ENCODE measurements at places on chromosomes 7 and 10.

DNA sequence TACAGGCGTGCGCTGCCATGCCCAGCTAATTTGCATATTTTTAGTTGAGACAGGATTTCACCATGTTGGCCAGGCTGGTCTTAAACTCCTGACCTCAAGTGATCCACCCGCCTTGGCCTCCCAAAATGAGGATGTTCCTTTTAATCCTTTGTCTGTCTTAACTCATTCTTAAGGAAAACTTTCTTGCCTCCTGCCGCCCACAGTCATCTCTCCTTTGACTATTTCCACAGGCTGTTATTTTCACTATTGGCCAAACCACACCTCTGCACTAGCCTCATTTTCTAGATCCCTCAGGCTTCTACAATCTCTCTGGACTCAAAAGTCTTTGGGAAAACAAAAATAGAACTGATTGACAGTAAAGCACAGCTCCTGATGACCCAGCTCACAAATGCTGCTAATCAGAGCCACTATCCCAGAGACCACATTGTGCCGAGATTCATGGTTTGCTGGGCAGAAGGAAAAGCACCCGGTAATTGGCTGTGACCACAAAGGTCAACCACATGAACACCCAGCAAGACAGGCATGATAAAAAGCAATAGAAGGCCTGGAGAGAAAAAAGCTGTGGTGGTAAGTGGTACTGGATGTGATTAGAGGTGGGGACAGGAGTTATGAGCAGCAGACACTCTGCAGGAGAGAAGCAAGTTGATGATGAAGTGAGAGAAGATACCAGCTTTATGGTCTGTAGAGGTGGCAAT lies 44.1 kb upstream of the ZNRF2 start:
- DNase-seq, result no peak

GRCh38 chr10:62540389-62540788 lies 166.2 kb downstream of the ZNF365 start:
- DNase-seq, result no peak

DNA sequence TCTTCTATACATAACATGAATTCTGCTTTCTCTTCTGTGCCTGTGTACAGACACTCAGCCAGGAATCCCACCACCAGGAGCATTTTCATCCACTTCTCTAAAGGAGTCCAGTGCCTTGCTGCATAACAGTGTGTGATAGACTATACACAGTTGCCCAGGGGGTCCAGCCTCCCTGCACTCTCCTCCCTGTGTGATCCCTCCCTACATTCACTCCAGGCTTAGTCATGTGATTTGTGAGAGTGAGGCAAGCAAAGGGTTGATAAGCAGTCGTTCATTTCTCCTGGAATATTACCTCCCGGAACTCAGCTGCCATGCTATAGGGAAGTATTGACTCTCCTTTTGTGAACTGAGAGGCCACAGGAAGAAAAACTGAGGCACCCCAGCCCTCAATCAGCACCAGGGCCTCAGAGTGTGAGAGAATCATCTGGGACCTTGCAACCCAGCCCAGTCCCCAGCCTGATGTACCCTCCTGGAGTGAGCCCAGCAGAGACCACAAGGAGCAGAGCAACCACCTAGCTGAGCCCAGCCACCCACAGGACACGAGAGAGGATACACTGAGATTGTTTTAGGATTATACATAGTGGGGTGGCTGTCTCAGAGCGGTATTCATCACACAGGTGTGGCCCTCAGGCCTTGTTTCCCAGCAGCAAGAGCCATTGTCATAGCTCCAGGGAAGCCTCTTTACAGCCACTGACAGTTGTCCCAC lies 45.0 kb upstream of the EEPD1 start:
- DNase-seq, result no peak

GRCh38 chr7:45625067-45625466 lies 50.9 kb downstream of the ADCY1 start:
- DNase-seq, result no peak

GRCh38 chr10:13890233-13891127 lies 303.7 kb downstream of the PRPF18 start:
- no peak for DNase-seq

DNA sequence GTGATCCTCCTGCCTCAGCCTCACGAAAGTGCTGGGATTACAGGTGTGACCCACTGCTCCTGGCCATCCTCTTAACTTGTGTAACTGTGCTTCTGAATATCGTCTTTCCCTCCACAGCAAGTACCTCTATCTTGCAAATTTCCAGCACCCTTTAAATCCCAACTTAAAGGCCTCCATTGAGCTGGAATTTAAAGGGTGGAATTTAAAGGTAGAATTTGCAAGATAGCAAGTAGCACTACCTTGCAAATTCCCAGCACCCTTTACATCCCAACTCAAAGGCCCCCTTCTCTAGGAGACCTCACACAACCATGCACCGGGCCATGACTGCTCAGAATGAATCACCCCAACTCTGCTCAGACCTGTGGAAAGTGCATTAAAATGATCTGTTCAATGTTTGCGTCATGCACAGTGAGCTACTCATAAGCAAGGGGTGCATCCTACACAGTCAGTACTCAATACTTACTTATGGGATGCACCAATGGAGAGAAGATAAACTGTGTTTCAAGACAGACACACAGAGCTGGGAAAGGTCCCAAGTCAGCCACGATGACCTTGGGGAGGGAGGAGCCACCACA lies 17.8 kb upstream of the SDK1 start:
- DNase-seq, result no peak

GRCh38 chr10:129194181-129194870 lies 272.7 kb upstream of the MGMT start:
- DNase-seq, result no peak

GRCh38 chr7:91085175-91085574 lies 179.1 kb upstream of the FZD1 start:
- no peak for DNase-seq

GRCh38 chr7:42025635-42026375 lies 211.2 kb downstream of the GLI3 start:
- no peak for DNase-seq

- peak; percentile 15 for DNase-seq
Observed at GRCh38 chr10:101272229-101272868, 43.1 kb upstream of the LBX1 start.

- no peak for DNase-seq
Observed at GRCh38 chr10:53977267-53977666, 823.8 kb downstream of the PCDH15 start.

GRCh38 chr7:30391806-30392205 lies 86.8 kb downstream of the NOD1 start:
- DNase-seq, result no peak

- DNase-seq, result no peak
Observed at GRCh38 chr10:3033925-3034324, 33.4 kb upstream of the PFKP start.

DNA sequence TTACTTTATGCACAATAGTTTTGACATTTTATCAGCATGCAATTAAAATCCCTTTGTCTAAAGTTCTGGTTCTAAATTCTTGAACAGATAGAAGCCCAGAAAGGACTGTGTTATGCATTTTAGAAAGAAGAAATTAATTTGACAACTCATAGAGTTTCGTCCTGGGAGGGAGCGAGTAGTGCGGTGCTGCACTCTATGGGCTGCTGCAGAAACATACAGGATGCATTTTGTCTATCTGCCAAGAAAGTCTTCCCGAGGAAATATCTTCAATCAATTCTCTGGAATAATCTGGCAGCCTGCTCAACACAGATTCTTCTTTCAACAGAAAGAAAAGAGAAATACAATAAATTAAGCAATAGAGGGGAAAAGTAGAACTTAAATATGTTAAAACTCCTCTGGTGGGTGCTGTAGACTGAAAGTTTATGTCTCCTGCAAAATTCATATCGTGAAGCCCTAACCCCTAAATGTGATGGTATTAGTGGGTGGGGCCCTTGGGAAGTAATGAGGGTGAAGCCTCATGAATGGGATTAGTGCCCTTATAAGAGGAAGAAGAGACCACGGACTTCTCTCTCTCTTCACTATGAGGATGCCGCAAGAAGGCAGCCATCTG lies 39.0 kb upstream of the IFRD1 start:
- no peak for DNase-seq

GRCh38 chr10:58618158-58618676 lies 105.5 kb downstream of the BICC1 start:
- DNase-seq, result no peak

GRCh38 chr10:97822261-97822687 lies 27.4 kb upstream of the GOLGA7B start:
- DNase-seq, result no peak

DNA sequence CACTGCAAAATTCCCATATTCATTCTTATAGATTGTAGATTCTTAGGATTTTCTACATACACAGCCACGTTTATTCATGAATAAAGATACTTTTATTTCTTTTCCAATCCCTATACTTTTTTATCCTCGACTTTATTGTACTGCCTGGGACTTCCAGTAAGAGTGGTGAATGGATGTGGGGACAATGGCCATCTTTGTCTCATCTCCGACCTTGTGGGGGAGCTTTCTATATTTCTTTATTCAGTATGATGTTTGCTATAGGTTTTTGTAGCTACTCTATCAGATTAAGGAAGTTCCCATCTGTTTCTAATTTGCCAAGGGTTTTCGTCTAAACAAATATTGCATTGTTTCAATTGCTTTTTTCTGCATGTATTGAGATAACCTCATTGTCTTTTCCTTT lies 184.3 kb downstream of the FOXP2 start:
- DNase-seq, result no peak

DNA sequence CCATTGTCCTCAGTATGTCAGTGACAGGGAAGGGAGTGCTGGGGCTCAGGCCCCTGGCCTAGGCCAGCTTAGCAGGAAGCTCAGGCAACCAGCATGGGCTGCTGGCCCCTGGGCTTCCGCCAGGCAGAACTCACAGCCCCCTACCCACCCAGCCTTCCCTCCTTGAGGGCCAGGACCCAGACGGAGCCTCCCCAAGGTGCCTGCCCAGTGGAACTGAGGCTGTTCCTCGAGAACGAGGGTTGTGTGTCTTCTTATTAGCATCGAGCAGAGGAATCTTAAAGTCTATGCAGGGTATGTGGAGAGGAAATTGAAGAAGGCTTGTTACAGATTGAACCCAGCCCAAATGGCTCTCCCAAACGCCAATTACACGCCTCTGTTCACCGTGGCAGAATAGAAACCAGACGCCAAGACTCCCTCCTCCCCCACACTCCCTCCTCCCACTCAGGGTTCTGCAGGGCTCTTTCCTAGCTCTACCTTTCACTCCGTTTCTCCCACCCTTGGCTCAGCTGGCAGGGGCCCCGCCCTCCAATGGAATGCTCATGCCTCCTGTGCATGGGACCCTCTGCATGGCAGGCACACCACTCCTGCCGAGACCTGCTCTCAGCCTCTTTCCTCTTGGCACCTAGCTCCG lies 134.4 kb downstream of the ZMIZ1 start:
- no peak for DNase-seq

DNA sequence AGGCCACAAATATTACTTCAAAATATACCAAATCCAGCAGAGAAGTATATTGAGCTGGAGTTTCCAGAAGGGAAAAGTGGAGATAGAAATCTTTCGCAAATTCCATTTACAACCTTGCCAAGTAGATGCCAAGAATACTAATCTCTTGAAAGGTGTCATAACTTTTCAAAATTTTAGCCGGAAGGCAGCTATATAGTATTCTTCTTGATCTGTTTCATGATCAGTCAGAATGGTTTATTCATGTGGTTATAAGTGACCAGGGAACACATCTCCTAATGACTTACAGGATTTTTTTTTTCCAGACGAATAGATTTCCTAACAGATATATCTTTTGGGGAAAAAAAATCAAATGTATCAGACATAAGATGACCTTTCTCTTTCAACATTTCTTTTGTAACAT lies 270.7 kb downstream of the TSPAN12 start:
- DNase-seq, result no peak

DNA sequence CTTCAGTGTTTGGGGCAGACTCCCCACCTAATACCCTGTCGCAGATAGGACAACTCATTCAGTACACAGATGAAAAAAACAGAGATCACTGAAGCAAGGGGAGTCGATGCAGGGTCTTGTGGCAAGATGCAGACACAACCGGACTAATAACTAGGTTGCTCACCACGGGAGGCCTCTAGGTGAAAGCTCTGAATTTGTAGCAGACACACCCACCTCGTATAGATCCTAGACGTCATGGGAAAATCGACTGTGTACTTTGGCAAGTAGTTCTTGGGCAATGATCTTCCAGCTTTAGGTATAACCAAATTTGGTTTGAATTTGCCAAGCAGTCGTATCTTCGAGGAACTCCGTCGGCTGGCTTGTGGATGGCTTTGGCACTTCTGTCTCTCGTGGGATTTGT lies 88.1 kb downstream of the TCF7L2 start:
- no peak for DNase-seq

- DNase-seq, result no peak
Observed at GRCh38 chr10:44977287-44978212, 1.1 kb downstream of the DEPP1 start.

DNA sequence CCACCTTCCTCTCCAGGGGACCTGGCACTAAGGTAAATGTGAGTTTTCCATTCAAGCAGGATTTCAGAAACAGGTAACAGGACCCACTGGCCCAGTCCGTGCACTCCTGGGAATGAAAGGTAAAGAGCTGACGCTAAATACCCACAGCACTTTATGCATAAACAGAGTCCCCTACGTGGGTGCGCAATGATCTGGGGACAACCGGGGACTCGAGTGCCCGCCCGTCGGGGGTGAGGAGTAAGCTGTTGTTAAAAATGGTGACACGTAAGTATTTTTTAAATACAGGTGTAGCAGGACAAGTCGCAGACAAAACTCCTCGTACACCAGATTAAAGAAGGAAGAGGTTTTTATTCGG lies 47.2 kb upstream of the PPP2R2D start:
- DNase-seq, result no peak

DNA sequence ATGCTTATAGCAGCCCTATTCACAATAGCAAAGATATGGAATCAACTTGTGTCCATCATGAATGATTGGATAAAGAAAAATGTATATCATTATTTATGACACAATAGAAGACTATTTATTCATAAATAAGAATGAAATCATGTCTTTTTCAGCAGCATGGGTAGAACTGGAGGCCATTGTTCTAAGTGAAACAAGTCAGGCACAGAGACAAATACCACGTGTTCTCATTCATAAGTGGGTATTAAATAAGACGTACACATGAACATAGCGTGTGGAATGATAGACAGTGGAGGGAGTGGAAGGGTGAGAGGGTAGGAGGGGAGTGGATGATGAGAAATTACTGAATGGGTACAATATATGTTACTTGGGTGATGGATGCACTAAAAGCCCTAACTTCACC lies 762.4 kb downstream of the REEP3 start:
- DNase-seq, result no peak

- DNase-seq, result no peak
Observed at GRCh38 chr7:127417346-127417745, 24.8 kb upstream of the ZNF800 start.

GRCh38 chr7:28686418-28686800 lies 271.7 kb downstream of the TRIL start:
- DNase-seq, result no peak

GRCh38 chr7:31133497-31133896 lies 81.4 kb downstream of the ADCYAP1R1 start:
- DNase-seq, result no peak

DNA sequence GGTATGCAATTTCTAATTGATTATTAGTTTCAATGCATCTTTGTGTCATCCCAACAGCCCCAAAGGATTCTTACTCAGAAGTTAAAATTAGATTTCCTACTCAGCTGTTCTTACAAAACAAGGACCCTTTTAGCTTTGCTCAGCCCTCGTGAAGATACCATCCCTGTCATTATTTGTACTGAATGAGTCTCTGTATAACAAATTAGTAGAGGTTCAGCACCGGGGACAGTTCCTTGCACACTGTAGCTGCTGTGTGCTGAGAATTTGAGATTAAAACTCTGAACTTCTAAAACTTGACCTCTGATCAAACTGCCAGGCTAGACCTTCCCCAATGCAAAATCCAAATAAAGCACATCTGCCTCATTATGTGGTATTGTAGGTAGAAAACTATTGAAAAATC lies 299.1 kb downstream of the LHFPL3 start:
- no peak for DNase-seq

Measured in NCI-H187 treated with DMSO at 0.1 percent for 48 hours (cell line).